GM04503 (cell line): ENCODE measurements at places on chromosomes 3 and 15.

DNA sequence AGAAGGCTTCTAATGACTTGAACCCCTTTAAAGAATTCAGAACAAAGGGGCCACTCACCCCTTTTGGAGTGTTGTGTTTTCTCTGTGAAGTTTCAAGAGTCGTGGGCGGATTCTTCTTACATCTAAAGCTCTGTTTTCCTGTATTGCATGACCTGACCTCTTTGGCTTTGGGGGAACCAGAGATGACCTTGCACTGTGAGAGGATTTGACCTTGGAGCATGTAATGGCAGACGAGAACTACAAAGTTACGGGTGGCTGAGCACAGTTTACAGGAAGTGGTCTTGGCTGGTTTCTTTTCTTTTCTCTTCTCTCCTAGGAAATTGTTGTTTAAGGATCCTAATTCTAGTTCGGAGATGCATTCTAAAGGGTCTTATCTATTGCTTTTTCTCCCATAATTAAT is 6.2 kb upstream of the BDH1 start:
- no peak for DNase-seq

- peak; percentile 71 for DNase-seq
These were observed 453.6 kb upstream of the THBS1 start for GRCh38 chr15:39127151-39127790.

GRCh38 chr3:81974751-81975150 is 213.3 kb upstream of the GBE1 start:
- DNase-seq, result no peak

DNA sequence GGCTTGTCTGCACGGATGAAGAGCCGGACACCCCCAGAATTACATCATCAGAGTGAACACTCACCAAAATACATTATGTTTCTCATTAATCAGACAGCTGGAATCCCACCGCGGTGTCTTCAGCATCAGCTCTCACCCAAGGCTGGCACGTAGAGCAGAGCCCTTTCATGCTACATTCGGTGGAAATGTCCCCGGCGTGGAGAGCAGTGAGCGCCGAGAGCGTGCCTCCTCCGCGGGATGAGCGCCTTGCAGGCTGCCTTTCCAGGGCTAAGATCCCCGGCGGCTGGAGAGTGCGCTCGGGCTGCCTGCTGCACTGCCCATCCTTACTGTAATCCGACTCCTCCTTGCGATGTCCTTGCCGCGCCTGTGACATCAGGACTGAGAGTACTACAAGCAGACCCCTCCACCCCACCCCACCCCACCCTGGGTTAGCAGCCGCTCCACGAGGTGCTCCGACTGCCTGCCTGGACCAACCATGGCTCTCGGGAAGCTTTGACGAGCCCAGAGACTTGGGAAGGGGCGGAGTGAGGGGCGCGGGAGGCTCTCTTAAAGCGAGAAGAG is at the start of gene ZNF385D:
Gene ZNF385D (minus strand): TSS at position 380 of the 561 bp plus-strand sequence. CDS start 294 bp downstream, at position 86.
- no peak for DNase-seq

- no peak for DNase-seq
These were observed 31.2 kb downstream of the WNT5A start for GRCh38 chr3:55455915-55456314.

GRCh38 chr15:77034695-77035489 is 36.0 kb downstream of the TSPAN3 start:
- DNase-seq, result no peak

- no peak for DNase-seq
These were observed 108.2 kb downstream of the THSD4 start for GRCh38 chr15:71223516-71223915.

- no peak for DNase-seq
These were observed 435.4 kb downstream of the WDR72 start for GRCh38 chr15:53324061-53324460.

DNA sequence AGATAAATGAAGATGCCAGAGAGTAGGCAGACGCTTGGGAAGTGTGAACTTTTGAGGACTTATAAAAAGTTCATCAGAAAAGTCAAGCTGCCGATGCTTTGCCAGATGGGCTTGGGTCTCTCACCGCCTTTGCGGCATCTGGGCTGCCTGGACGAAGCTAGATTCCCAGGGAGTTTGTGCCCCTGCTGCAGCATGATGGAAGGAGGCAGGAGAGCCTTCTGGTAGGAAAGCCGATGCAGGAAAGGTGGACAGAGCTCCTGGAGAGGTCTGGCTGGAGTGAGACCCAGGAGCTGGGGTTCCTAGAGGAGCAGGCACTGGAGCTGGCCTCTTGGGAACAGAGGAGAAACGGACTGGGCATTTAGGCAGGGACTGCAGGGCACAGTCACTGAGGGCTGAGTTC is 51.9 kb upstream of the ATP2B2 start:
- DNase-seq, result no peak

GRCh38 chr3:127775398-127776109 is 46.8 kb downstream of the MGLL start:
- no peak for DNase-seq

DNA sequence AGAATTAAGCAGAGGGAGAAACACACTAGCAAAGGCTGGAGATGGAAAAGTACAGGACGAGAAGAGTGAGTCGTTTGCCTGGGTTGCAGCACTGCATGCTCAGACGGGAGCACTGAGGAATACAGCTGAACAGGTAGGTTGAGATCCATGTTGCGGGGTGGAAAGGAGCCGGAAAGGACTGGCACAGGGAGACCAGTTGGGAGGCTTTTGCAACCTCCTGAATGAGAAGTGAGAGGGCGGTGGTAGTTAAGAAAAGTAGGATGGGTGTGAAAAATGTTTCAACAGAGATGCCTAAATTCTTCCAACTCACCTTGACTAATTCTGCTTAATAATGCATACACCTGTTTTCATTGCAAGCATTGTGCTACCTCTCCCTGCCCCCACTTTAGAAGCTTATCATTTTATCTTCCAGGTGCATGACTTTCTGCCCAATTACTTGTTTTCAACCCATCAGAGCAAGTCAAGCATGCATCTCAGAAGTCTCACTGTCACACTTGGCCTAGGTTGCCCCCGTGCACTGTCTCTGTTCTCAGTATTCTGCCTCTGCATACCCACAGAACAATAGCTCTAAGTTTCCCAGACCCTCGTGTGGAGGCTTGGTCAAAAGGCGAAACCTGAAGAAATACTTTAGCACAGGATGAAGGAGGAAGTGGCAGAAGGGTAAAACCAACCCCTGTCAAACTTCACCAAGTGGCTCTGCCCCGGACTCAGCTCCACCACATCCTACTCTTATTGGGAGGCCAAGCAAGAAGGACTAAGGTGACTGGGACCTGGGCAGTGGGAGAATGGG is 199.3 kb upstream of the BCL6 start:
- no peak for DNase-seq

DNA sequence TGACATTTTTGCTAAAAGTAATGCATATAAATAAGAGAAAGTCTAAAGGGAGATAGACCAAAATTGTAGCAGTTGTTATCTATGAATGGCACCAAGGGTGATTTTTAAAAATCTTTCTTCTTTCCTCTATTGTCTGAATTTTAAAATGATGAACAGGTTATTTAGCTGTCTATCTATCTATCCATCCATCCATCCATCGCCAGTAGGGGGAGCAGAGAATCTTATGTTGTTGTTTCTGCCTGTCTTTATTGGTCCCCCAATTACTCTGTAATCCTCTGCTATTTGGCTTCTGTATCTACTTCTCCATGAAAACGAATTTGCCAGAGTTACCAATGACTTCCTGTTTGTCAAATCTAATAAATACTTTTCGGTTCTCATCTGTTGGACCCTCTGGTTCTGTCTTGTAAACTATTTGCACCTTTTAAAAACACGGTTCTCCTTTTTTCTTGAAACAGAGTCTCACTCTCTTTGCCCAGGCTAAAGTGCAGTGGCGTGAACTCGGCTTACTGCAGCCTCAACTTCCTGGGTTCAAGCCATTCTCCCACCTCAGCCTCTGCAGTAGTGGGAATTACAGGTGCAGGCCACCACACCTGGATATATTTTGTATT is 86.0 kb downstream of the ECT2 start:
- no peak for DNase-seq

- no peak for DNase-seq
These were observed 18.6 kb downstream of the ACOX2 start for GRCh38 chr3:58518291-58518789.

- DNase-seq, result no peak
These were observed 5.2 kb upstream of the IMPG2 start for GRCh38 chr3:101325393-101326134.

- no peak for DNase-seq
These were observed 24.7 kb downstream of the SLTM start for GRCh38 chr15:58908550-58909309.

GRCh38 chr3:42257007-42257406 is 9.0 kb downstream of the CCK start:
- no peak for DNase-seq
